ENCODE measurements at places on chromosomes 2 and 18.

DNA sequence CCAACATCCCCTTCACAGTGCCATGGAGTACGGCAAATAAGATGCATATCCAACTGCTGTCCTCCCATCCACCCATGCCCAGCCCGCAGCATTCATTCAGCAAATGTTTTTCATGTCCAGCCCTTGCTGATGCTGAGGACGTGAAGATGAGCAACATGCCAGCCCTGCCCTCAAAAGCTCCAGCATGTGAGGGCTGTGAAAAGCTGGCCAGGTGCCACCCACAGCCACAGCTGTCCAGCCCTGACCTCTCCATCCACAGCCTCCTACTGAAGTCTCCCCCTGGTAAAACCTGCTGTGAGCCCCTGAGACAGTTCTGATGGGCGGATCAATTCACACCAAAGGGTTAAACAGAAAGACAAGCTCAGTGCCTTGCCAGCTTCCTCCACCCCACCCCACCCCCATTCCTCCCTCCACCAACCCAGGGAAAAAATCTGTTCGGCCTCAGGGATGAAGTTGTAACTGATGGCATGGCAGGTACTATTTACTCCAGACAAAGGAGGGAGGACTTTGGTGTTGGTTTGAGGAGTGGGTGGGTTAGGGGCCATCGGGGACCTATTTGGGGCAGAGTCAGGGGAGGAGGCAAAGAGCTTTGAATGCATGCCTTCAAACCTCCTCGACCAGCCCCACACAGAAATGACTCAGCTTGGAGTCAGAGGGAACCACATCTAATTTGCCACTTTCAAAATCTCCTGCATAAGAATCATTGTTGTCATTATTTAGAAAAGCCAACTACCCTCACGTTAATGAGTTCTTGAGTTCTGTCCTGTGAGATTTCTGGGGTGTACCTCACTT is 4.3 kb downstream of the ZBTB7C start:
- no peak for DNase-seq

- no peak for DNase-seq
Measured at GRCh38 chr2:26712486-26713465, 20.3 kb downstream of the KCNK3 start.

DNA sequence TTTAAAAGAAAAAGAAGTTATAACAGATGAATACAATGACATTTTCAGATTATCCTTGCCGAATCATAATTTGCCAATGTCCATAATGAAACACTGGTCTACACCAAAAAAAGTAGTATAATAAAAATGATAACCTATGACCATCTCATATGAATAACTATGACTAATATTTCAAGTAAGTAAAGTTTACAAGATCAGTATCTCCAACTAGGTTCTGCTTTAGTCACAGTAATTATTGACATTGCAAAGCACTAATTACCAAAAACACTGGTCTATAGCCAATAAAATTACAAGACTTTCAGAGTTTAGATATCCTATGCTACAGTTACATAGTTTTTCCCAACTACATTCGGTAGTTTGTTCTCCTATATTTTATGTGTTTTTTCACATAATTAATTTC is 136.7 kb downstream of the MEMO1 start:
- no peak for DNase-seq

- DNase-seq = no peak
Measured at GRCh38 chr2:216001216-216002100, 11.9 kb downstream of the MREG start.

- DNase-seq = no peak
Measured at GRCh38 chr2:219572237-219573001, at the start of gene INHA. Gene INHA (plus strand): TSS chr2:219572310. CDS start chr2:219572375, 65 bp downstream.

DNA sequence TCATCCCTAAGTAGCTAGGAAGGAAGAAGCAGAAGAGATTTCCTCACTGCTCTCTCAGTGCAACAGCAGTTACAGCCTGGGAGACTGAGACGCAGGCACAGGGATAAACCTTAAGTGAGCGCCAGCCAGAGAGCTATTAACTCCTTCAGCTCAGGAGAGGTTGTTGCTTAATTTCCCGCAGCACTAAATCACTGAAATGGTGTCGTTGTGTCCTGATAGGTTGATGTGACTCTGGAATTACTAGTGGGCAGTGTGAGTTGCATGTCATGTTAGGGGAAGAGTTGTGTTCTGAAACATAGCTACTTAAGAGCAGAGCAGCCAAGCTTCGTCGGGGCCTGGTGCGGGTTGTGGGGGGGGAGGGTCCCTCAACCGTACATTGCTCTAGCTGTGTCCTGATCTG is 225.8 kb downstream of the NAPG start:
- no peak for DNase-seq

GRCh38 chr2:25072606-25073005 is 30.7 kb downstream of the EFR3B start:
- DNase-seq = no peak

DNA sequence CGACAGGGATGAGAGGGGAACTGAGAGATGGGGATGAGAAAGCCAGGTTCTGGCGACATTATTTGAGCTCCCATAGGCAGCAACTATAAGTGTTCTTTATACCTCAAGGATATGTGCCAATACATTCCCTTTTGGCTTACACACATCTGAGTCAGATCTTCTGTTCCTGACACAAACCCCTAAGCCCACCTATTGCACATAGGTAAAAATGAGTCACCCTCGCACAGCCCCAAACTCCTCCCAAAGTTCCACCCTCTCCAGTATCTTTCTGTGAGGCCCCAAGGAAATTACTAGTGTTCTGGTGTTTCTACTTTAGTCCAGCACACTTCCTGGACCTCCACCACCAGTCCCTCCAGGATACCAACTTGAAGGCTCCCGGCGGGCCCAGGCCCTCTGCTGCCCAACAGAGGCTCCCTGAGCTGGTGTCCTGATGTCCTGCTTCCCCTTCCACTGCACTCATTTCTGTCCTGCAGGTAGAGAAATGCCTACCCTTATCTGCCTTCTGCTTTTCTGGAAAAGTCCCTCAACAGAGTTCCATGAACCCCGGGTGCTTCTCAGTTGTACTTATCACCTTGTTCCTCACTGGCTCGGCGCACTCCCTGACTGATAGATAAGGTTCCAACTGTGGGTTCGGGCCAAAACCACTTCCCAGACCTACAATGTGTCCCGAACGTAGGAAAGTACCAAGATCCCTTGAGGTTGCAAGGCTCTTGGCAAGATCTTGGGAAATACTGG is 125.5 kb downstream of the EN1 start:
- no peak for DNase-seq

DNA sequence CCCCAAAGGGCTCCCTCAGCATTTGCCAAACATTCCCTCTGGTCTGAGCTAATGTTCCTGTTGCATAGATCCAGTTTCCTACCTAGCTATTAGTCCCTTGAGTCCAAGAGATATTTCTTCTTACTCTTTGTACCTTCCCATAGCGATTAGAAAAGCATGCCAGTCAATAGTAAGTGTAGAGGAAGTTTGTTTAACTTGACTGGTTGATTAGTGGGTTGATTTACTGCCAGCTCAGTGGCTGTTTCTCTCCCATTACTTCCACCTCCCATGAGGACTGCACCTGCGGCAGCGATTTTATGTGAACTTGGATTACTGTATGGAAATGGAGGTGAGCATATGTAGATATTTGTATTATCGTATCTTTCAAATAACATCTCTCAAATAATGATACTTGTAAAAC is 1748.4 kb upstream of the CELF4 start:
- no peak for DNase-seq

DNA sequence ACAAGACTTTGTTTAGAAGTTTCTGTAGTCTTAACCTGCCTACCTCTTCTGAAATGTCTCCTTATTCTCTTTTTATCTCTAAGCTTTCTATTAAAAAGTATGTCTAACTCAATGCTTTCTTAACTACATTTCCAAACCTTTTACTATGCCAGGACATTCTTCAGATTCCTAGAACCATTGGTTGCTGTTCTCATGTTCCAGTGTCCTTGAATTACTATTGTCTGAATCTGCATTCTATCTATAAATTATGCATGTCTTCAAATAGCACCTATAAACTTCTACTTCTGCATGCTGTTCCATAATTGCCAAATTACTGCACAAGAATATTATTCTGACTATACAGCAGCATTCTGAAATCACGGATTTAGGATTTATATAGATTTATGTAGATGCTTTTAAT is 166.0 kb upstream of the VWC2L start:
- DNase-seq = peak; percentile 15

DNA sequence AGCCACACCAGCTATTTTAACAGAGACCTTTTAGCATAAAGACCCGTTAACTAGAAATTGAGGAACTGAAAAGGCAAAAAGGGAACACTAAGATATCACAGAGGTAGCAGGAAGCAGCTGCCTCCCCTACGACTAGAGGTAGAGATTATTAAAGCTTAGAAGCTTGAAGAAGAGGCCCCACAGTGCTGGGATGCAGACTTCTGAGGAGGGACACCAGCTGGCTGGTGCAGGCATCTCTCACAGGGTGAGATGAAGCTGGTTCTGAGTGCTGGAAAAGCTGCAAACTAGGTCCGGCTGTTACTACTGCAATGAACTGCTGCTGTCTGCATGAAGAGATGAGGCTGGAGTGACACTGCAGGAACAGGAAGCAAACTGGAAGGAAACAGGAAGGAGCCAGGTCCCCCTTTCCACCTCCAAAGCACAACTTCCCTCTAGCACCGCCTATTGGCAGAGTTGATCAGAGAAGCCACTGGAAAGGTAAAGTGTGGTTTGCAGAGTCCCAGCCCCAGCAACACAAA is 61.2 kb upstream of the MRPS9 start:
- no peak for DNase-seq

- no peak for DNase-seq
Measured at GRCh38 chr2:108626995-108627394, 92.3 kb upstream of the RANBP2 start.

DNA sequence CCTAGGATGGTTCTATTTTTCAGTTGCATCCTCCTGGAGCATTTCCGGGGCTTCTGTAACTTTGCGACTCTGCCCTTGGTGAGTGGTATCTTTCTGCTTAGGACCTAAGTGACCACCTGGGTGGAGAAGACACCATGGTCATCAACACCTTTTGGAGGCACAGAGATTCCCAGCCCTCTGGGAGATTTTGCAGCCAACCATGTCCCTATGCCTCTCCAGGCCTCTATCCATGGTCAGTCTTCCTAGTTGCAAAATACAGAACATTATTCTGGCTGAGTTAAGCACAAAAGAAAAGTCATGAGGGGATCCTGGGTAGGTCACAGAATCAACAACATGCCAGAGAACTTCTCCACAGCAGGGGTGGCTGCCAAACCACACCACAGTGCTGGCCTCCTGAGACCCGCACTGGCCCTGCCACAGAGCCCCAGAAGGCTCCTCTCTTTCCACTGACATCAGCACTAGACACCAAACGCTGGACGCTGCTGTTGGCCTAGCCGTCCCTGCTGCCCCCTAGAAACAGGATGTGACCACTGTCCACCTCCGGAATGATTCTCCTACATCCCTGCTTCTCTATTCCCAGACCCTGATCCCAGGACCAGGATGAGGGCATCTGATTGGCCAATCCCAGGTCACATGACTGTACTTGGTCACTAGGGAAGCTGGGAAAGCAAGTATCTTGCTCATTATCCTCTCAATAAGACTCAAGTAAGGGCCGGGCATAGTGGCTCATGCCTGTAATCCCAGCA is 47.7 kb downstream of the SMAD7 start:
- peak; percentile 84 for DNase-seq

DNA sequence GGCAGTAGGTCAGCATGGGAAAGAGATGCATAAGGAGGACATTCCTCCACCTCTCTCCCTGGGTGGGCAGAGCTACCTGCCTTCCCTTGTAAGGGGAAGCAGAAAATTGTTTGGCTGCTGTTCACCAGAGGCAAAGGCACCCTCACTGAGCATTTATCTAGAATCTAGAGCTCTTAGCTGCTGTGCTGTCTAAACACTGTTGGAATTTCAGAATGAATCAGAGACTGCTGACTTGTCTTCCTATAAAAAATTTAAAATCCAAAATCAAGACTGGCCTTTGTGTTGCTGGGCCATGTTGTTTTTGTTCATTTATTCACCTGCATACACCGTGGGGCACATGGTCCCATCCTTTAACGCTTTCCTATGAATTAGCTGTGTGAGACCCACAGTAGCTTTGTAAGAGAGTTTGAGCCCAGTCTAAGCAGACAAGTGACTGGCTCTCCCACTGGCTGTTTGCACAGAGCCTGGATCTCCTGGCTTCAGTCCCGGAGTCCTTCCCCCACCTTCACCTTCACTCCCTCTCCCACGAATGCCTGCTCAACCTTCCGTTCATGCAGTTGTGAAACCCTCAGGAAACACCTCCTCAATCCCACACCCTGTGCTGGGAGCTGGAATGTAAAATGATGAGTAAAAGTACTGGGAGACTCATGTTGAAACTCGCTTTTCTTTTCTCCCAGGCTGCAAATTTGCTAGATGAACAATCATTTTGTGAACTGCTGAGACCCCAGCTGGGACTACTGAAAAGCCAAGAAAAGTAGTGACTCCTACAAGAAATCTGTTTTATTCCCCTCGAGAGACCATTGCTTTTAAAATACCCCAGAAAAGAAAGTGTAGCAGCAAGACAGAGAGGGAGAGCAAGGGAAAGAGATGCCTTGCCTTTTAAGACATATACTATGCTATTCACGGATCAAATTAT is 76.2 kb downstream of the FAM168B start:
- DNase-seq = no peak

DNA sequence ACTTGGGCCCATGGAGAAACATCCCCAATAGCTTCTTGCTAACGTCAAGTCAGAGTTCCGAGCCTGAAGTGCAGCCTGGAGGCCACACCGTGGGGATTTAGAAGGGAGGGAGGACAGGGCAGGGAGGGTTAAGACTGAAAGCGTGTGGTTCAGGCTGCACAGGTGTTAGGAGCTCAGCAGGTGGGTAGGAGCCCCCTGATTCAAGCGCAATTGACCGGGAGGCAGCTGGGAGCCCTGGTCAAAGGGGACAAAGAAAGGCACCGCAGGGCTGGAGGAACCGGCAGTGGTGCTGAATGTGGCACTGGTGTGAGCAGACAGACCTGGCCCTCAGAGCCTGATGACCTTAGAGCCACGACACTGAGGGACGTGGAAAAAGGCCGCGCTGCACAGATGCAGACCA is 149.6 kb downstream of the TMEM18 start:
- no peak for DNase-seq

DNA sequence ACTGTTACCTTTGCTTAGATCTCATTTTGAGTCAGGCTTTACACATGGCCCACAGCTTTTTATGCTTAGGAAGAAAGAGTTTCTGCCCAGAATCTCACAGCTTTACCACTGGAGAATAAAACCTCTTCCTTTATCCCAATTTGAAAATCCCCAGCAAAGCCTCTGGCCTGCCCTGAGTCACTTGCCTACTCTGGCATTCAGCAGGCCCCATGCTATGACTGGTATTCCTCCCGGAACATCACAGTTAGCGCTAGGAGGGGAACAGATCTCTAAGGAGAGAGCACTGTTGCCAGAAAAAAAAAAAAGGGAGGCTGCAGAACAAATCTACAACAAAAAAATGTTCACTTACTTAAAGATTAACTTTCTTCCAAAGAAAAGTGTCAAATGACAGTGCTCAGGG is 152.9 kb upstream of the DNMT3A start:
- peak; percentile 82 for DNase-seq

DNA sequence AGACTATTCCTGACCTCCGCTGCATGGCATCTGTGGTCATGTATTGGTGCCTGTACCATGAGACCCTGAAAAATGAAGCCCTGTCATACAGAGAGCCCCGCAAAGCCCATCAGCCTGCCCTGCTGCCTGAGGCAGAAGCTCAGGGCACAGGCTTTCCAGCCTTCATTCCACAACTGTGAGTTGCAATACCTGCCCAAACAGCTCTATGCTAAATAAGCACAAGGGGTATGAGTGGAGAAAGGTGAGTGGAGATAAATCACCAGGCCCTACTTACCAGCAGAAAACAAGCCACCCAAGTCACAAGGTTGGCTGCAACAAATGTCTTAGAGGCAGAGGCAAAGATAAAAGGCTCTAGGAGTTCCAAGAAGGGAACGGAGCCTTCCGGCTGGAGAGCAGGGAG is 277.4 kb downstream of the TNS1 start:
- no peak for DNase-seq

- DNase-seq = no peak
Measured at GRCh38 chr2:98776136-98776535, 45.2 kb upstream of the MGAT4A start.
